ENCODE measurements at places on chromosomes 1 and 21.

- no peak for DNase-seq
These were observed 15.7 kb downstream of the PATJ start for GRCh38 chr1:61757950-61758349.

GRCh38 chr1:245116751-245117150, 38.0 kb upstream of the KIF26B start:
- no peak for DNase-seq

GRCh38 chr1:28449904-28450303, 55.9 kb upstream of the RCC1 start:
- DNase-seq, result no peak

DNA sequence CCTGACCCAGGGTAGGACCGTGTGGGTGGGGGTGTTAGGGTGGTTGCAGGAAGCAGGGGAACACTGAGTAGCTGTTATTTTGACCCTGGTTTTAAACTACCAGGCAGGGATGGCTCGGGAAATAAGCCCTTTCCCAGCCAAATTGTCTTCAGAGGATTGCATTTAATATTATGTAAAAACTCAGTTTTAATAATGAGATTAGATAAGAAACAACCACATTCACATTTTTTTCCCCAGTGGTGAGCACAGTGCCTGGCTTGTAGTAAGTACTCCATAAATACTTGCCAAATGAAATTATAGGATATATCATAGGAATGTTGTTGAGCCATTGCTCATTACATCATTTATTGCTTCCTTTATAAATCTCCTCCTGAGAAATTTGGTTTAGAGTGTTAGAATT, 3.1 kb upstream of the ACP6 start:
- no peak for DNase-seq

DNA sequence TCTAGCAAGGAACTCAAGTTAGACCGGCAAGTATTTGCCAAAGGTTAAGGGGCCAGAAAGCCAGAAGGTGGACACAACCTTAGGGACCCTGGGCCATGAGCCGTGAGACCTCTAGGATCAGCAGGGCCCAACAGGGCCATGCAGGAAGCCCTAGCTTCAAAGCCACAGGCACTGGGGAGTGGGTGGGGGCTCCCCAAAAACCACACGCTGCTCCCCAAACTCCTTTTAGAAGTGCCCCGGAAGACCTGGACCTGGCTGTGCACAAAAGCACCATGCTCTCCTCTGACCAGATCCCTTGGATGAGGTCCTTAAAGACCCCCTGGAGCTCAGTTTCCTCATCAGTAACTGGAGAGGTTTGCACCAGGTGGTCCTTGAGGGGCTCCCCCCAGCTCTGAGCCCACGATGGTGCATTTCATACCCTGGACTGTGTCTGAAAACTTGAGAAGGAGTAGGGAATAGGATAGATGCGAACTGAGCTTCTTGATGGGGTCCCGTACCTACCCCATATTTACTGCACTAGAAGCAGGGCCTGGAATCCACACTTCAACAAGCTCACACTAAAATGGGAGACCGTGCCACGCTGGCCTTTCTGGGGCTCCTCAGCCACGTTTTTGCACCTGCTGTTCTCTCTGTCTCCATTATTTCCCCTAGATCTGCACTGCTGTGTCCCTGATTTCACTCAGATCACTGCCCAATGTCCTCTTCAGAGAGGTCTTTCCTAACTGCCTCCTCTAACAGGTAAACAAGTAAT, 40.6 kb upstream of the LBR start:
- no peak for DNase-seq

DNA sequence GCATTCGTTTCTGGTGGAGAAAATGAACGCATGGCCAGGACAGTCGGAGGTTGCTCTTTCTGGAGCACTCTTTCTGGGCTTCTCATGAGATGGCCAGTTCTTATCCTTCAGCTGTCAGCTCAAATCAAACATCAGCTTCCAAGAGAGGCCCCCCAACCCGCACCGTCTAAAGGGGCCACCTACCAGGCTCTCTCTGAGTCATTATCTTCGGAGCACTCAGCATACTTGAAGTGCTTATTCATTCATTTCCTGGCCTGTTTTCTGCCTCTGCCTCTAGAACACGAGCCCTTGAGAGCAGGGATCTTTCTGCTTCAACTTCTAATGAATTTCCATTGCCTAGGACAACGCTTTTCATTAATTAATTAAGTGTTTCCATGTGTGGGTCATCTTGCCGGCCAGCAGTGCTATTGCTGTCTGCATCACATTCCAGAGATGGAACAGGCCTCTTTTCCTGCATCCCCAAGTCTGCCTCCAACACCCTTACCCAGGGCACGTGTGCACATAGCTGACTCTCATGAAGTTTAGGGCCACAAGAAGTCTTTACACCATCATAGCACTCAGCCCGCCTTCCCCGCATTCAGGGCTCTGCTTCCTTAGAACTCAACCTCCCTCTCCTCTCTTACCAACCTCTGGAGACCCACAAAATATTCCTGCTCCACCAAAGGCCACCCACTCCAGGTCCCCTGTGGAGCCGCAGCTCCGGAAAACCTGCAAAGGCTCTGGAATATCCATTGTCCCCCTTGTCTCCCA, 52.1 kb upstream of the LAPTM5 start:
- no peak for DNase-seq

GRCh38 chr21:41147096-41147978, 20.6 kb upstream of the BACE2 start:
- no peak for DNase-seq

- no peak for DNase-seq
These were observed 198.6 kb downstream of the SIPA1L2 start for GRCh38 chr1:232431326-232431725.

GRCh38 chr1:150320667-150320978, 710 bp upstream of the PRPF3 start:
- DNase-seq, result no peak

Measured in prostate gland (tissue), 2 donors.